ENCODE measurements at places on chromosomes 16 and 17.

GRCh38 chr17:45441526-45442310 lies 9.0 kb upstream of the ARHGAP27 start:
- no peak for DNase-seq

GRCh38 chr17:59668816-59669215 lies 38.4 kb downstream of the PTRH2 start:
- no peak for DNase-seq

DNA sequence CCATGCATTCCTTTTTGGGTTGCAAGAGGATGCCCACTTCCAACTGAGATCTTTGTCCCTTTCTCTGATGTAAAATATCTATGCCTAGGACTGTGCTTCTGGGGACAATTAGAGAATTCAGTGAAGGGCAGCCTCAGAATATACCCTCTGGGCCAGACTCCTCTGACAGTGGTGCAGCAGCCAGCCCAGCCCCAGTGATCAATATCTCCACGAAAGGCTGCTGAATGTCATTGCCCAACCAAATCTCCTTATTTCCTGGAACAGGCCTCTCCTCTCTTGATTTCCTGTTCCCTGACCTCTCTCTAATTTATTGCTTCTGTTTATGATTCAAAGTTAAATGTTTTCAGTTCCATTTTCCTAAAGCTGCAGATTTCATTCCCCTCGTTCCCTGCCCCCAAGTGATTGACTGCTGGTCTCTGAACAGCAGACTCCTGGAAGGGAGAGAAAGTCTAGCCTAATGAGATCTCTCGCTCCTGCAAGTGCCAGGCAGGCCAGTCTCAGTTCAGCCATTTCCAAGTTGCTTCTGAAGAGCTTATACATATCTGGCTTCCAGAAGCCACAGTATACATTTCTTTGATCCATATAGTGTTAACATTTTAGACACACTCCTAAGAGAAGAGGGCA lies 104.4 kb upstream of the SALL1 start:
- DNase-seq = no peak

GRCh38 chr16:87570938-87571867 lies 31.1 kb upstream of the JPH3 start:
- no peak for DNase-seq

GRCh38 chr17:1347589-1348323 lies 52.3 kb downstream of the YWHAE start:
- DNase-seq = no peak

GRCh38 chr17:42512733-42513251 lies 23.2 kb upstream of the NAGLU start:
- DNase-seq = no peak

DNA sequence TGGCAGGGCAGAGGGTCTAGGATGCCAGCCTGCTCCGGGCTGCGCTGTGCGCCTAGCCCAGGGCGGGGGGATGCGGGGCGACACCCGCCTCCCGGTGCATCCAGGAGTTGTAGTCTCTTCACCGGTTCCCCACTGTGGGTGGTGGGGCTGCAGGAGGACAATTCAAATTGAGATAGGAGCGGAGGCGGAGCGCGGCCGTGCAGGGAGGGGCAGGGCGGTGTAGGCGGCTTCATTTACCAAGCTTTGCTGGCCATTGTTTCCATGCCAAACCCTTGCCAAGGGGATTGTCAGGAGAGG lies 2047.4 kb downstream of the TP53TG3F start:
- DNase-seq = no peak

All from CD4-positive, alpha-beta T cell treated with Interleukin-2 at 100 ng/mL for 4 hours (primary cell).